Thyroid gland (tissue), 4 donors: ENCODE measurements at places on chromosomes 2 and 18. TPM values are rescaled to one million over a fixed set of nuclear protein-coding genes. Genes with fewer than 3 reads are reported as not detected.

DNA sequence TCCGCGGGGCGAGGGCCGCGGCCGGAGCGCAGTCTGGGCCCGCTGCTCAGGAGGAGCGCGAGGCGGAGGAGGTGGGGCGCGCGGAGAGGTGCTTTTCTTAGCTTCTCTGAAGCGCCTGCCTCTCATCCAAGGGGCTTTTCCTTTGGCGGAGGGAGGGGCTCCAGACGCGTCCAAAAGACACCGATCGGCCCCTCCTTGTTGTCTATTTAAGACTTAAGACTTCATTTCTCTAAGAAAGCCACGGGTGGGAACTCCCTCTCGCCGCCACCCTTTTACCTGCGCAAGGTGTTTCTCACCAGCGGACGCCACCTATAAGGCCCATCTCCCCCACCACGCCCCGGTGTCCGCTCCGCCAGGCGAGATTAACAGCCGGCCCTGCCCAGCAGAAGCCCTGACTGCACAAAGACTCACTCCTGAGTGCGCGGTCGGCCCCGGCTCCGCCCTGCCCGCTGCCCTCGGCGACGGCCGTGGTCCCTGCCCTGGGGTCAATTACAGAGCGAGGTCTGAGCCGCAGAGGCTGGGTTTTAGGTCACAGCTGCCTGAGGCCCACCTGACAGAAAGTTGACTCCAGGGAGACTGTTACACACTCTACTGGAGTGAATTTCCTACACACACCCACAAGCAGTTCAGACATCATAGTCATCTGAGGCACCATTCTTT lies at the start of gene DSC2:
Gene DSC2, minus strand, starts transcription at position 397 of the 660 bp plus-strand sequence. CDS start 450 bp downstream, outside the sequence.
- DNase-seq = peak; percentile 47

- peak; percentile 13 for DNase-seq
Observed at GRCh38 chr2:151853070-151853758, 25.0 kb upstream of the ARL5A start.

DNA sequence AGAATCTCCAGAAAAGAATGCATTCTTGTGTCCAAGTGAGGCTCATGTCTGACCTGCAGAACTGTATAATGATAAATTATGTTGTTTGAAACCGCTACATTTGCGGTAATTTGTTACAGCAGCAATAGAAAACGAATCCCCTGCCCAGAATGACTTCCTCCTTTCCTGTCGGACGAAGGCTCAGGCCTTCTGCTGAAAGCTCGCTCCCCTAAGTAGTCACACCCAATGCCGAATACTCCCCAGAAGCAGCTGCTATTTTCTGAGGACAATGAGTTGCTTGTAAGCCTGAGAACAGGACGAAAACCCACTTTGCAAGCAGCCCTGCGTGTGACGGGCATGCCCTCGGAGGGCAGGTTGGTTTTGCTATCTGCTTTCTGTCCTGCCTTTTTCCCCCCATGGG lies 27.7 kb upstream of the PTPN4 start:
- DNase-seq = no peak

- DNase-seq = no peak
Observed at GRCh38 chr2:188415754-188416083, 124.0 kb downstream of the GULP1 start.

DNA sequence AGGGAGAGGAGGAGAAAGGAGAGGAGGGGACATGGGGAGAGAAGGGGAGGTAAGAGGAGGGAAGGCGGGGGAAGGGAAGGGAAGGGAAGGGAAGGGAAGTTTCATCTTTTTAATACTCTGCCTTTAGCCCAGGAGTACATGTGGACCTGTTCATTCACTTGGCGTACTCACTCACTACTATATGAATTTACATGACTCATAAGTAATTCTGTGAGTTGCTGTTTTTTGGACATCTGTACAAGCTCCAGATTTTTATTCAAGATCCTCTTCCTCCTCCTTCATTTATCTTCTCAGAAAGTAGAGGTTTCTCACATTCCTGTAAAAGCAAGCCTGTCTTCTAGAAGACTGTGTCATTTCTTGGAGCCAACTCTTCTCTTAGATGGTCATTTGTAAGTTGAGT lies 84.6 kb downstream of the RDH14 start:
- no peak for DNase-seq

GRCh38 chr18:45139478-45139877 lies 458.8 kb downstream of the SETBP1 start:
- no peak for DNase-seq

GRCh38 chr2:64485331-64485730 lies 31.4 kb downstream of the LGALSL start:
- DNase-seq = no peak

- DNase-seq = no peak
Observed at GRCh38 chr2:82740527-82740926, 1718.6 kb downstream of the SUCLG1 start.

- DNase-seq = no peak
Observed at GRCh38 chr18:74268175-74268574, 23.6 kb downstream of the CYB5A start.

GRCh38 chr2:15968280-15969178 lies 28.2 kb downstream of the MYCN start:
- no peak for DNase-seq

DNA sequence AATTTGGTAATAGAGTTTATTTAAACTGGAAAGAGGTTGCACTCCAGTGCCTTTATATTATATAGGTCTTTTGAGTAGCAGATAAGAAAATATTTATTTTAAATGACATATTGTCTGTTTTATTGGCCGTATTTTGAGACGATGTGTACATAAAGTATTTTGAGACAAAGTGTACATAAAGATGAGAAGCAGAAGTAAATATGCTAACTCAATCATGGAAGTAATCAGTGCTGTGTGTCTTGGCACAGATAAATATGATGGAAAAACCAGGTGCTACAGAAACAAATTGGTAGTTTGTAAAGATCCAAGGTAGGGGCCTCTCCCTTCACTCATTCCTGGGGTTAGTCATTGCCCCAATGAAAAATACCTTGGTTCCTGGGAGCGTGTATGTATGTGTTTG lies 382.9 kb downstream of the DSEL start:
- no peak for DNase-seq

Gene ZSWIM2
- not detected for total RNA-seq

Gene KCNG2
- total RNA-seq = not detected

Gene FSHR
- total RNA-seq = not detected

Gene ALK
- 0.40 TPM for total RNA-seq

Gene TFCP2L1
- total RNA-seq = 97.4 TPM

Gene EML6
- 5.6 TPM for total RNA-seq
